ENCODE measurements at places on chromosomes 1 and 21.

- DNase-seq: no peak
These were observed 71.6 kb downstream of the COL24A1 start for GRCh38 chr1:86084998-86085397.

- no peak for DNase-seq
These were observed 23.9 kb upstream of the KNCN start for GRCh38 chr1:46575300-46575699.

GRCh38 chr1:21919520-21919919, 17.6 kb downstream of the HSPG2 start:
- DNase-seq: no peak

DNA sequence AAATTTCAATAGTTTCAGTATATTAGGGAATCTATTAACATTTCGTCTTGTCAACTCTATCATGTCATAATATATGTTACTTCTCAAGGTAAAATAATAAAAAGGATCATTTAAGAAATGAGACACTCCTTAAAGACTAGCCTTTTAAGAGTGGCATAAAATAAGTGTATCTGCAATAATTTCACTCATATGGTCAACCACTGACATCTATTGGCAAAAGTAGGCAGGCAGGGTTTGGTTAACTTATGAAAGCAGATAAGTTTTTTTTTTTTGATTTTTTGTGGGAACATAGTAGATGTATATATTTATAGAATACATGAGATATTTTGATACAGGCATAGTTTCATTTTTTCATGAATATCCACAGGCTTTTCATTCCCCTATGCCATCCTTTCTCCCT, 5.5 kb upstream of the RGS21 start:
- no peak for DNase-seq

GRCh38 chr1:198700016-198700392, 61.2 kb downstream of the PTPRC start:
- no peak for DNase-seq

DNA sequence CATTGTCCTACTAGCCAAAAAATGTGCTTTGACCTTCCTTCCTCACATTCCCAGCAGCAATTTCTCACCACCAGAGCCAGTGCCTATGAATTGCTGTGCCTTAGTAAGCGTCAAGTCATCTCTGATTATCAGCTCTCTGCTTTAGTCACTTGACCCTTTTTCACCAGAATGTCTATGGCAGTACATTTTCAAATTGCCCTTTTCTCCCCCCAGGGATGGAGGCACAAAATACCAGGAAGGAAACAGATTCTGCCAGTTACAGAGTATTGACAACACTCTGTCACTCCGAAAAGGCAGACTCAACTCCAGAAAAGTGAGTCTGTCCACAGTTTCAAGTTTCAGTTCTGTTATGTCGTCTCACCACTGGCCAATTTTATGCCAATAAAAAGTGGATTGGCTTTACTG, 167.4 kb downstream of the TNFSF18 start:
- DNase-seq: no peak

Measured in stimulated activated CD4-positive, alpha-beta T cell treated with anti-CD3 and anti-CD28 coated beads, Interleukin-2, amount 100 ng/mL, for 4 hours (primary cell).